Smooth muscle cell of the brain vasculature (primary cell): ENCODE measurements at places on chromosomes 4 and X.
A peak's percentile ranks its signal among the peaks of the same experiment; 100 is the strongest.

GRCh38 chrX:119501511-119502148 lies 33.4 kb downstream of the SLC25A5 start:
- no peak for DNase-seq

GRCh38 chr4:103026868-103027267 lies 7.4 kb upstream of the SLC9B1 start:
- no peak for DNase-seq

GRCh38 chr4:157057218-157057617 lies 18.7 kb upstream of the GLRB start:
- DNase-seq = no peak

DNA sequence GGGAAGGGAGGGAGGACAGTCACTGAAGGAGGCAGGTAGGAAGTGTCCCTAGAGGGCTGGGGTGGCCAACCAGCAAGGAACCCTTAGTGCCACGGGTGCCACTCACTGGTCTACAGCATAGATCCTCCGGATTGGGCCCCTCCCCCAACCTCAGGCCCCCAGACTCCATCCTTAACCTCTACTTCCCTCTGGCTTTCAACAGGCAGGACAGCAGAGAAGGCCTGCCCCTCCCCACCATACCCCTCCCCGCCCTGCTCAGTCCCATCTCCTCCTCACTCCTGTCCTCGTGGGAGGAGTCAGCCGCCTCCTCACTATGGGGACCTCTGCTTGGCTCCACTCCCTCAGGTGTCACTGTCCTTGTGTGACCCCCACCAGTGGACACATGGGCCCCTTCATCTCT lies 77.7 kb upstream of the PSAPL1 start:
- DNase-seq = no peak

DNA sequence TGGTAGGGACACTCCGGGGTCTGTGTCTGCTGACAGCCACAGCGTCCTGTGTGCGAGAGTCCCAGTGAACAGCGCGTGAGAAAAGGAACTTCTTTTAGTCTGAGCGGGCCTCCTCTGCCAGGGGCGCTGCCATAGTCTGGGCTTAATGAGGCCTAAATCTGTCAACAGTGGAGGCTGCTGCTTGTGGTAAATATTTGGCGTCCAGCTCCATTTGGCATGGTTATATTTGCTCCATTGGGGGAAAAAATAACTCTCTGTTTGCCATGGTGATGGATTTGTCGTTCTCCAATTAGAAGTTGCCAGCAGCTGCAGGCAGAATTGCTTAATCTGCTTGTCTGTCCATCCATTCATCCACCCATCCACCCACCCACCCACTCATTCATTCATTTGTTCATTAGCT lies 71.4 kb upstream of the PSAPL1 start:
- DNase-seq = no peak

GRCh38 chrX:48971249-48972219 lies at the start of gene KCND1:
Gene KCND1, minus strand, starts transcription at chrX:48971844. Its CDS starts 1,573 bp downstream, at chrX:48970271.
- no peak for DNase-seq

DNA sequence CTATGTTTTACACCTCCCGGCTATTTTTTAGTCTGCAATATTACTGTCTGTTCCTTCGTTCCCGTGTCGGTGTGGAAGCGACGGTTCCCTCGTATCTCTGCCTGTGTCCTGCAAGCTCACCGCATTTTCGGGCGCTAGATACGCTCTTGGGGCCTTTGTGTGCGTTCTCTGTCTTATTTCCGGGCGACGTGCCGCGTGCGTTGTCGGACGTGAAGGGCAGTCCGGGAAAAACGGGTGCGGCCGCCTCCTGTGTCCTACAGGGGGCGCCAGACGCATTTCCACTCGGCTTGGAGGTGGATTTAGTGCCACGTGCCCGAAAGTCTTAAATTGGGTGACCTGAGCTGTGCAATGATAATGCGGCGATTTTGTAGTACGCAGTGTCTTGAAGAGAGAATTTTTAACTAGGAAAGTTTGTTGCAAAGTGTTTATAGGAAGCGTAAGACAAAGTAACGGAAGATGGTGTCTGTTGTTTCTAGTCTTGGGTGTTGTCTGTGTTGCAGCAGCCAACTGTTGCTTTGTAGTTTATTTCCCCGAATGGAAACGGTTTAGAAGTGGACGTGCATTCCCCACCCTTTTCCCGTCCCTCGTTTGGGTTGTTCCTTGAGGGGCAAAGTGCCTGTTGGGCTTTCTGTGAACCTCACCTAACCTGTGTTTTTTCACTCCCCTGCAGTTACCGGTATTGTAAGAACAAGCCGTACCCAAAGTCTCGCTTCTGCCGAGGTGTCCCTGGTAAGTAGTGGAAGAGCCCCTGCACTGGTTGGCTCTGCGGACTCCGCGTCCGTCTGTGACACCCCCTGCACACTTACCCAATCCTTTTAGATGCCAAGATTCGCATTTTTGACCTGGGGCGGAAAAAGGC lies 720 bp downstream of the RPL10 start:
- peak; percentile 61 for DNase-seq

GRCh38 chrX:68490644-68491043 lies 8.2 kb upstream of the YIPF6 start:
- DNase-seq = no peak

DNA sequence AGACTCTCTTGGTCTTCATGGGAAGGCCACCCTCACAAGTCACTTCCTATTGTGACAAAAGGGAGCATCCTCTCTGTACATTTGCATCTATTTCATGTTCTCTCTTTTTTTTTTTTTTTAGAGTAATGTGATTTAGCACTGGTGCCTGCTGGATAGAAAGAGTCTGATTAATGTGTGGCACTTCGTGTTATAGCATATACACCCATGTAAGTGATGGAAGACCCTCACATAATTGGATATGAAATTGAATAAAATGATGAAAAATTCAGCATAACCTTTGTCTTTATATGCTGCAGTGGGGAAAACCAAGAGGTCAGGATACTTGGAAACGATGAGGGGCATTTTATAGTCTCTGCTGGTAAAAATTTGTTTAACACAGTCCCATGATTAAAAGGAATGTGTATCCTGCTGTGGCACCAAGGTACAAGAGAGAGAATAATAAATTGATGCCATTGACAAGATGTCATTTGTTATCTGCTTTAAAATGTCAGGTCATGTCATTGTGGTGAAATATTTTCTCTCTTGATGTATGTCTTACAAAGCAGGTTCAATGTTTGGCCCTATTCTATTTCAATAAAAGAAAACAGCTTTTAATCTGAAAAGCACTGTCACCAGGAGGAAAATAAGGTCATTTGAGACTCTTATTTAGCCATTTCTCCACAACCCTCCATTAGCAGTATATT lies 1115.4 kb downstream of the STPG2 start:
- DNase-seq = no peak

- DNase-seq = no peak
These were observed 434.3 kb upstream of the FAT1 start for GRCh38 chr4:187158003-187158402.

GRCh38 chrX:41382714-41383645 lies 49.0 kb downstream of the DDX3X start:
- peak; percentile 33 for DNase-seq
